ENCODE measurements at places on chromosomes 5 and 9.

GRCh38 chr5:133930813-133931090 is 37.7 kb downstream of the C5orf15 start:
- no peak for DNase-seq

GRCh38 chr5:87099291-87099839 is 168.3 kb upstream of the RASA1 start:
- no peak for DNase-seq

DNA sequence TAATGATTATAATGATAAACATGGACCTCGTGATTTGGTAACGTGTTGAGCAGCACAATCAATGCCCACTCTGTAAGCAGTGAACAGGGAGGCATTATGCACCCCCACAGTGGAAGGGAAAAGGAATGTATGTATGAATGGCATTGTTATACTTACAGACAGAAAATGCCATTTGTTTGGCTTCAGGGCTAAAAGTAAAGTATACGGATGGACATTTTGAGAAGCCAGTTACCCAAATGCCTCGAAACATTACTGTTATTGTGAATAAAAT is 260.2 kb upstream of the PPP1R2B start:
- DNase-seq = no peak

DNA sequence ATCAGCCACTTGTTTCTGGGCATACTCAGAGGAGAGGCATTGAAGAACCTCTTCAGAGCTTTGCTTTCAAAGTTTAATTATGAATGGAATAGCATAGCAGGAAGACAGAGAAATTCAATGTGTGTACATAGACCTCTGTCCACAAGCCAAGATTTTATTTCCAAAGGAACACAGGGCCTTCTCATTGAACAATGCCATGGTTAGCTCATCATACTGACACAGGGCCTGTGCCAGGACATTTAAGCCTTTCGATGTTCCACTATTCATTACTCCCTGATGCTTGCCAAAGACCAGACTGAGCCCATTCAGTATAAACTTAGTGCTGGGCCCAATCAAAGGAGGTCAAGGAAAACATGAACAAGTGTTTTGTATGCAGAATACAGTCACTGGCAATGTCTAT is 280.8 kb downstream of the FBXL17 start:
- DNase-seq = no peak

GRCh38 chr5:127564002-127564769 is 46.7 kb downstream of the PRRC1 start:
- DNase-seq = peak; percentile 22

GRCh38 chr5:93209476-93209875 is 371.5 kb downstream of the NR2F1-AS1 start:
- no peak for DNase-seq

DNA sequence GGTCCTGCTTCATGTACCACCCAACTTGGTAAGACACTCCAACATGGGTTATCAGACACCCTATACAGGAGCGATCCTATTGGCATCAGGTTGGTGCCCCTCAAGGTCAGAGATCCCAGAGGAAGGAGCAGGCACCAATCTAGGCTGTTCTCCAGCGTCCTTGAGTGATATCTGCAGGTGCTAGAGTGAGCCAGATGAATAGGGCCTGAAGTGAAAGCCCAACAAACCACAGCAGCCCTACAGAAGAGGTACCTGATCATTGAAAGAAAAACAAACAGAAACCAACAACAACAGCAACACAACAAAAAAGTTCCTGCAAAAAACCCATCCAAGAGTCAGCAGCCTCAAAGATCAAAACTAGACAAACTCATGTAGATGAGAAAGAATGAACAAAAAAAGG is 584.8 kb downstream of the HINT1 start:
- DNase-seq = no peak

DNA sequence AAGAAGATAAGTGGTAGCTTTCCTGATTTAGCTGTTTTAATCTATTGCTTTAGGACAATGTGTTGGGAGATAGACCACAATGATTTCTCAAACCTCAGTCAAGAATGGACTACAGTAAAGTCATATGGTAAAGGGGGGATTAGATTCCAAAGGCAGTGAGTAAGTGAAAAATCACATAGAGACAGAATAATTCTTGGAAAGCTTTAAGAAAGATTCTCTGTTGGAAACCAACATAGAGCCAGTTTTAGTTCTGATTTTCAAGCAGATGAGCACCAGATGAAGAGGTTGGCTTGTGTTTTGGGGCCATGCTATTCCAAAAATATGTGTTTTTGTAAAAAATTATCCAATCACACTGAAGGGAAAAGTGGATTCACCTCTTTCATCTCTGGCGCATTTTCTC is 256.8 kb upstream of the RPS23 start:
- no peak for DNase-seq

Measured in fibroblast of skin of left quadriceps (primary cell).